Pons (tissue), 1 donor: ENCODE measurements at places on chromosomes 2 and 18.

- no peak for DNase-seq
Measured at GRCh38 chr2:172204309-172204708, 101.6 kb upstream of the DLX2 start.

DNA sequence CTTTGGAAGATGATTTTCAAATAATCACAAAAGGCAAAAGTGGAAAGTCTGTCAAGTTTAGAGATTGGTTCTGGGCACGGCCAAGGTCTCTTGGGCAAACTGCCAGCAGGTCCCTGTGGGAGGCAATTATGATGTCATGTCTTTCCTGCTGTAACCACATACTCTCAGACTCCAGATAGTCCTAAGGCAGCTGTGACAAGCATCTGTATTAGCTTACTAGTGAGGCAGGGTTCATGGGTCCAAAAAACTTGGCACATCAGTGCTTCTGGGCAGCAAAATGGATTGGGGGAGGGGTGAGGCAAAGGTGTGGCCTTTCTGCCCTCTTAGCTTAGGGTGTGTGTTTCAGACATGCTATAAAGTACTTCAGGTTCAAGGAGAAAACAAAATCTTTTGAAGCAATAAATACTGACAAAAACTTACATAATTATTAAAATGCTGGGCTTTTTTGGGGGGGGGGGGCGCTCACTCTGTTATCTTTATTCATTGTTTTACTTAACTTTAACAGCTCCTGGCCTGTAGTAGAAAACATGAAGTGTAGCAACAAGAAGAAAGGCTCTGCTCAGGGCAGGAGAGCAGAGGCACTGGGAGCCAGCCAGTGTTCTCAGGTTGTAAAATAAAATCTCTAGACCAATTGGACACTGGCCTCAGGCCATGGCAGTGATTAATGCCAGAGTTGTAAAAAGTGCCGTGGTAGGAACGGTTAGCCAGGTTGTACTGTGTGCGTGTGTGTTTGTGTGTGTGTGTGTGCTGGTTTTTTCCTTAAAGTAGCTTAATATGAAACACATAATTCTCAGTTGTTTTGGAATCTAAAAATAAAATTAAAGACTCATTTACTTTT, 14.3 kb upstream of the TANC1 start:
- DNase-seq: peak; percentile 19

DNA sequence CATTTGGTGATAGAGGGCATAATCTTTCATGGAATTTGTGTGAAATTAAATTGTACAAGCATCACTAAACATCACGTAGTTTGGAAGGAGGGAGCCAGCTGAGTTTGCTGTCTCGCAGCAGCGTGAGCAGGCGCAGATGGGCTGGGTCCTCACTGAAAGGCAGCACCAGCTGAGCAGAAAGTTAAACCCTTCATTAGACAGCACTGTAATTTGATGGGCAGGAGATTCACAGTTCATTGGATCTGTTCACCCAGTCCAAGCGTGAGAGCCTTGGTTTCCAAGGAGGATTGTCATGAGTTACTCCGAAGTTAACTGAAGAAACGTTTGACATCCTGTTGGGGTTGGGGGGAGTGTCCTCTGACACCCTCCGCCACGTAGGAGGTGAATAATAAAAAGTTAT, 89.8 kb upstream of the NFATC1 start:
- DNase-seq: no peak

GRCh38 chr2:5352286-5352685, 339.9 kb upstream of the SOX11 start:
- DNase-seq: no peak

DNA sequence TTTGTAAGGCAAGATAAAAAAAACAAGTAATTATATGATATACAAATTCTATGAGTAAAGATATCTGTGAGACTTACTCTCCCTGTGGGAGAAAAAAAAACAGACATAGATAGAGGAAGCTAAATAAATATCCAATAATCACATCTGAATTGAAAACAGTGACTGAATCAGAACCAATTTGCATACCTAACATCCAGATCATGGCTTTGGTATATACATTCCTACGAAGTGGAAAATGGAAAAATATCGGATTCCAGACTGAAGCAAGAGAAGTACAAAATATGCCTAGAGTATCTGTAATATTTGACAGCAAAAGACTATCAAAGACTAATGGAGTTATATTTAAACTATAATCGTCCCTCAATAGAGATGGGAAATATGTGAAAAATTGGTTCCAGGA, 1108.1 kb upstream of the CHAC2 start:
- DNase-seq: no peak

DNA sequence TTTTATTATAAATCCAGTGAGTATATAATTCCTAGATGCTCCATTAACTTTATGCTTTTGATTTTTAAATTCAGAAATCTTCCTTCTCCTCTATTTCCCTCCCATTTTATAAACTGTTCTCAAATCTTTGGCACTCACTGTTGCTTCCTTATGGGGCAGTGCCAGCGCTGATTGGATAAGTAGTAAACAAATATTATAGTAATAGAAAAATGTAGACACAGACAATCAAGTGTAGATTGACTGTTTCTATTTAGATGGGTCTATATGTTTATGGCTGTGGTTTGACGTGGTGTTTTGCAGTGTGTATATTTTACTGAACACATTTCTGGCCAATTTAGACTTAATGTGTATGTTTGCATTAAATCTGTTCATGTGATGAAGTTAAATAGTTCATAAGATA, 36.6 kb downstream of the LYPD6B start:
- DNase-seq: no peak

DNA sequence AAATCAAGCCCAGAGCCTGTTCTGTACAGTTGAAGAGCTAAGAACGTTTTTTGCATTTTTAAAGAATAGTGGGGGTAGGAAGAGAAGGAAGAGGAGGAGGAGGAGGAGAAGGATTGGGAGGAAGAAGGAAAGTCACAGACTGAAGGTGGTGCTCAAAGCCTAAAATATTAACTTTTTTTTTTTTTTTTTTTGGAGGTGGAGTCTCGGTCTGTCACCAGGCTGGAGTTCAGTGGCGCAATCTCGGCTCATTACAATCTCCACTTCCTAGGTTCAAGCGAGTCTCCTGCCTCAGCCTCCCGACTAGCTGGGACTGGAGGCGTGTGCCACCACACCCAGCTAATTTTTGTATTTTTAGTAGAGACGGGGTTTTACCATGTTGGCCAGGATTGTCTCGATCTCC, 18.3 kb upstream of the KLHL29 start:
- DNase-seq: no peak

- DNase-seq: no peak
Measured at GRCh38 chr2:42371611-42372473, 10.8 kb upstream of the COX7A2L start.

- no peak for DNase-seq
Measured at GRCh38 chr18:23897291-23897690, 117.3 kb upstream of the TTC39C start.

- DNase-seq: no peak
Measured at GRCh38 chr2:224646242-224646846, 61.2 kb upstream of the CUL3 start.

DNA sequence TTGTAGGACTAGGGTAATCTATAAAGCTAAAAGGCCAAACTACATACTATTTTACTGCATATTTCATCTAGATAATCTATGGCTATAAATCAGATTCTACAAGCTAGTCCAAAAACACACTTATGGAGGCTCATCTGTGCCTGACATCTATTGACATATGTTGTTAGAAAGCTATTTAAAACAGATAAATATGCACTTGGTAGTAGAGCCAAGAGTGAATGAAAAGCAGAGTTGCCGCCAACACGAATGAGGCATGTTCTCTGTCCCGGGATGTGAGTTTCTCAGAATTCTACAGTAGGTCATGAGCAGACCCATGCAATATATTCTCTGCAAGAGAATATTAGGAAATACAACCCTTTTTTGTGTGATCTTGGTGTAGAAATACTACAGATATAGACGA, 66.7 kb upstream of the LPIN2 start:
- no peak for DNase-seq
